Vagina (tissue), 2 donors: ENCODE measurements at places on chromosomes 2 and 18.

DNA sequence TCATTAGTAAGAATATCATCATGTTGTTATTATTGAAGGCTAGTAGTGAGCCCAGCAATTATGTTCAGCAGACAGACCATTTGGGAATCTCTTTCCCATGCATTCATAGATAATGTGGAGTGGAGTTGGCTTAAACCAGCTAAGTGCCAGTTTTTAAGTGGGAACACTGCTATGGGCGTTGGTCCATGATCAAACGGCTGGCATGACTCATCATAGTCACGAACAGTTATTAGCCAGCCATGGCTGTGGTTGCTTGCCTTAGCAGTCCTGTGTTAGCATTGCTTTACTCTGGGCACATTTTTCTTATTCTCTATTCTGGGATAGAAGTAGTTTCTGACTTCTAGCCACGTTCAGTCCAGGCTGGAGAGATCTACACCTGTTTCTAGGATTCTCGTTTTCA, 17.7 kb downstream of the EIF4E2 start:
- DNase-seq = no peak

GRCh38 chr2:42392191-42392590, 31.2 kb upstream of the COX7A2L start:
- DNase-seq = peak; percentile 32

- DNase-seq = no peak
These were observed 15.9 kb downstream of the FAM210A start for GRCh38 chr18:13710414-13710831.

DNA sequence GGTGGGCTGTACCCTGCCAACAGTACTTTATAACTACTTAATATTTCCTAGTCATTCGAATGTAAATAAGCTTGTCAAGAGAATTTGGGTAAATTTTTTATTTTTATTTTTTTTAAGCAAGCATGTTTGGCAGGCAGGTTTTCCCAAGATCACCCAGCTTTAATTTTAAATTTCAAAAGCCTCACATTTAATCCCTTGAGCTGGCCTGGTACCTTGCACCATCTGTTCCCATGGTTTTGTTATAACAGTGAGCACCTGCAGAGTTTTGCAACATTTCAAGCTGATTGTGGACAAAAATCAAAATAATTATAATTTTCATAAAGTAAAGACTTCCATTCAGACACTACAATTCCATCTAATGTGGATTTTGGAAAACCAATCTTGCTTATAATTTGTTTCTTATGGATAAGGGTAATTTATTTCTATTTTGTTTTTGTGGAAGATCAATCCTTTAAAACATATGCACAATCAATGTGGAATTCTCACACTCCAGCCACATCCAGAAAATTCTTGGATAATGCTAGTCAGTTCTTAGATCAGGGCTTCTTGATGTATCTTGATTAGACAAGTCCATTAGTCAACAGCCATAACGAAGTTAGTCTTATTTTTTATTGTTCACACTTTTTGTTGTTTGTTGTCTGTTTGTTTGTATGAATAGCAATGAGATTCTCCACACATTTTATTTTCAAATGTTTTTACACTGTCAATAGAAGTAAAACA, 689.3 kb downstream of the NR4A2 start:
- no peak for DNase-seq
